ENCODE measurements at places on chromosomes 12 and 14.
A peak's percentile ranks its signal among the peaks of the same experiment; 100 is the strongest.

- peak; percentile 4 for DNase-seq
These were observed 69.7 kb downstream of the WDR20 start for GRCh38 chr14:102209224-102209966.

DNA sequence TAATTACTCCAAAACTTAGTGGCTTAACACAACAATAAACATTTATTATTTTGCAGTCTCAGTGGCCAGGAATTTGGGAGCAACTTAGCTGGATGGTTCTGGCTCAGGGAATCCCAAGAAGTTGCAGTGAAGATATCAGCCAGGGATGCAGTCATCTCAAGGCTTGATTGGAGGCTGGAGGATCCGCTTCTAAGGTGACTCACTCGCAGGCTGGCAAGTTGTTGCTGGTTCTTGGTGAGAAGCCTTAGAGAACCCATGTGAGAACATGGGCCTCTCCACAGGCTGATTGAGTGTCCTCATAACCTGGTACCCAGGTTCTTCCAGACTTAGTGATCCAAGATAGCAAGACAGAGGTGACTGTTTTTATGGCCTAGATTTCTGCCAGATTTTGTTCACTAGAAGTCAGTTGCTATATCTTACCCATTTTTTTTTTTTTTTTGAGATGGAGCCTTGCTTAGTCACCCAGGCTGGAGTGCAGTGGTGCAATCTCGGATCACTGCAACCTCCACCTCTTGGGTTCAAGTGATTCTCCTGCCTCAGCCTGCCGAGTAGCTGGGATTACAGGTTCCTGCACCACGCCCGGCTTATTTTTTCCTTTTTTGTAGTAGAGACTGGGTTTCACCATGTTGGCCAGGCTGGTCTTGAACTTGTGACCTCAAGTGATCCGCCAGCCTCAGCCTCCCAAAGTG, 32.5 kb downstream of the BRMS1L start:
- peak; percentile 26 for DNase-seq

- no peak for DNase-seq
These were observed 7.4 kb downstream of the RAN start for GRCh38 chr12:130879212-130879686.

DNA sequence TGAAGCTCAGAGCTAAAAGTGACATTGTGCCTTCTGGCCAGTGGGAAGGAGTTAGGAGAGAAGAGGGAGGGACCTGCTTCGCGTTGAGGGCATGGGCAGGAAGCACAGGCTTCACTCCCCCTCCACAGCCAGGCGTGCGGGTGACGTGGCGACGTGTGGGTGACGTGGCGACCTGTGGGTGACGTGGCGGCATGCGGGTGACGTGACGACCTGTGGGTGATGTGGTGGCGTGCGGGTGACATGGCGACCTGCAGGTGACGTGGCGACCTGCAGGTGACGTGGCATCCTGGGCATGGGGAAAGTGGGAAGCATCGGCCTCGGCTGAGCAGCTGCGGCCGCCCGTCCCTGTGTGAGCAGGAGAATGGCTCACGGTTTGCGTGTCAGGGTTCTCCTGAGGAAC, 8.2 kb upstream of the GALNT9 start:
- no peak for DNase-seq

- DNase-seq: no peak
These were observed 1.4 kb downstream of the NFKBIA start for GRCh38 chr14:35403114-35403602.

GRCh38 chr12:30985814-30986452, 59.4 kb downstream of the TSPAN11 start:
- DNase-seq: peak; percentile 47

DNA sequence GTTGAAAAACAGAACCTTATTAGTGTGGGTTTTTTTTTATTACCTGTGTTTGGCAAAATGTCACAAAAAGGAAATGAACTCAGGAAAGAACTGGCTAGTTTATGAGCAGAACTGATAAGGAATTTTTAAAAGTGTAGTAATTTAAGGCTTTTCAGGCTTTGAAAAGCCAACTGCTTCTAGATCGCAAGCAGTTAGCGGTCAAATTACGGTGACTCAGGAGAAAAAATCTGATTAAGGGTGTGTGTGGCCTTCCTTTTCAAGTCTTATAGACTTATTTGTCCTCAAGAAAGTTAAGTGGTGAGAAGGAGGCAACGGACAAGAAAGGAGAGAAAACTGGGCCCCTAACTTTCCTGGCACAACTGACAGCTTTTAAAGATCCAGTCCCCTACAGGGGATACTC, 33.4 kb downstream of the PDZRN4 start:
- DNase-seq: no peak

GRCh38 chr14:85471744-85472143, 58.2 kb upstream of the FLRT2 start:
- peak; percentile 94 for DNase-seq

- DNase-seq: no peak
These were observed 488.5 kb upstream of the MGAT4C start for GRCh38 chr12:86744547-86745212.

DNA sequence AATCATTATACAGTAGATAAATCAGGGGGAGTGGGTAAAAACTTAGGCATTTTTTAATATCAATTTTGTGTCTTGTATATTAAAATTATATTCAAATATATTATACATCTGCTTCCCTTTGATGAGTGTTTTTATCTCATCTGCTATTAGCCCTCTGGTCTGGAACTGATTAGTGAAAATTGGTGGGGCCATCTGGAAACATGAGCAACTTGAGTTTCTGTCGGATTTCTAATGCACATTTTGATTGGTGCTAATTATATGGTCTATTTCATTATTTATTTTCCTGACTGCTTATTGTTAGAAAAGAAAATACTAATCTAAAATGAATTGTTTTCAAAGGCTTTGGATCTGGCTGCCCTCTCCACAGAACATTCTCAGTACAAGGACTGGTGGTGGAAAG, 28.2 kb downstream of the TTC8 start:
- DNase-seq: peak; percentile 35

Measured in fibroblast of skin of abdomen (primary cell).